ENCODE measurements at places on chromosomes 4 and X. TPM values are rescaled to one million over a fixed set of nuclear protein-coding genes. Genes with fewer than 3 reads are reported as not detected.

The ZNF157 gene
- under 0.01 TPM for total RNA-seq

The ERCC6L gene
- 5.6 TPM for total RNA-seq

The CSTF2 gene
- 16.0 TPM for total RNA-seq

The RENBP gene
- 12.6 TPM for total RNA-seq

The SHOX gene
- not detected for total RNA-seq

The ZNF630 gene
- total RNA-seq, result 0.32 TPM

The RRH gene
- total RNA-seq, result not detected

The GATA1 gene
- total RNA-seq, result not detected

The NDST4 gene
- not detected for total RNA-seq

The SSX4 gene
- total RNA-seq, result not detected

The FHDC1 gene
- total RNA-seq, result 1.7 TPM

The FAM149A gene
- 0.64 TPM for total RNA-seq

The CTAG2 gene
- total RNA-seq, result not detected

DNA sequence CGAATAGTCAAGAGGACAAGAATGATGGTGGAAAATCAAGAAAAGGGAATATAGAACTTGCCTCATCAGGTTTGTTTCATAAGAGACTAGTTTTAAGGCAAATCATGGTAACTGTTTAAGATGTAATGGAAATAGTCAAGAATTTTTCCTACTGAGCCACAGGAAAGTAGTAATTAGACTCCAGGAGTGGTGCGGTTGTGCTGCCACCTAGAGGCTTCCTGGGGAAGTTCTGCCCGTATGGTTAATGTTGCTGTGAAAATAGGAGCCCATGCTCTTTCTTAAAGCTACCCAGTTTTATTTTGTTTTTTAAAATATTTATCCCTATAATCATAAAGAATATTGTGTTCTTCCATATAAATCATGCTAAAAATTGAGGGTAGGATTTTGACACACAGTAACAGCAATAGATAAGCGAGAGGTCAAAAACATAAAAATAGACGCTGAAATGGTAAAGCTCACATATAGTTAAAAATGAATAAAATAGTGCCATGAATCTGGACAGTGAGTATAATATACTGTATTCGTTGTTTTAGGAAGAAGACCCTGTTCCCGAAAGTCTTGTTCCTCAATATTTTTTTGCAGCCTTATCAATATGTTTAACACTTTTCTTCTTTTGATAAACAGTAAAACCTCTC lies 87.0 kb downstream of the PHOX2B start:
- peak; percentile 53 for DNase-seq

DNA sequence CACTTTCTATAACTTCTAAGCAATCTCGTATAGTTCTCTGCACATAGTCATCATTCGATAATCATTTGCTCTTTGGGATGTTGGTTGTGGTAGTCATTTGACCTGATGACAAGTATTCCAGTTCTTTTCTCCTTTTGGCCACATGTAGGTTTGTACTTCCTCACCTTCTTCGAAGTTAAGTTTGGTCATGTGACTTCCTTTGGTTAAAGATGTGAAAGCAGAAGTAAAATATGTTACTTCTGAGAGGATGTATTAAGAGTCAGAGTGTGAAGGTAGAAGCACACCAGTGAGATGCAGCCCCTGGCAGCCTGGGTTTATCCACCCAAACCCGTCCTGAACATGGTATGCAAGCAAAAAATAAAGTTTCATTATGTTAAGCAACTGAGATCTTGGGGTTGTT lies 48.9 kb upstream of the ZNF518B start:
- no peak for DNase-seq

DNA sequence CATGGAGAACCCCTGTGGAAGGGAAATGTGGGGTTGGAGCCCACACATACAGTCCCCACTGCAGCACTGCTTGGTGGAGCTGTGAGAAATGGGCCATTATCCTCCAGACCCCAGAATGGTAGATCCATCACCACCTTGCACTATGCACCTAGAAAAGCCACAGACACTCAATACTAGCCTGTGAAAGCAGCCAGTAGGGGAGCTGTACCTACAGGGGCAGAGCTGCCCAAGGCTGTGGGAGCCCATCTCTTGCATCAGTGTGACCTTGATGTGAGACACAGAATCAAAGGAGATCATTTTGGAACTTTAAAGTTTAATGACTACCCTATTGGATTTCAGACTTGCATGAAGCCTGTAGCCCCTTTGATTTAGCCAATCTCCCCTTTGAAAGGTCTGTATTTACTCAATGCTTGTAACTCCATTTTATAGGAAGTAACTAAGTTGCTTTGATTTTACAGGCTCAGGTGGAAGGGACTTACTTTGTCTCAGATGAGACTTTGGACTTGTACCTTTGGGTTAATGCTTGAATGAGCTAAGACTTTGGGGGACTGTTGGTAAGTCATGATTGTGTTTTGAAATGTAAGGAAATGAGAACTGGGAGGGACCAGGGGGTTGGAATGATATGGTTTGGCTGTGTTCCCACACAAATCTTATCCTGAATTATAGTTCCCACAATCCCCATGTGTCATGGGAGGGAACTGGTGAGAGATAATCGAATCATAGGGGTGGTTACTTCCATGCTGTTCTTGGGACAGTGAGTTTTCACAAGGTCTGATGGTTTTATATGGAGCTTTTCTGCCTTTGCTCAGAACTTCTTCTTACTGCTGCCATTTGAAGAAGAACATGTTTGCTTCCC lies 352.6 kb downstream of the INPP4B start:
- no peak for DNase-seq

GRCh38 chr4:123555233-123555806 lies 158.7 kb downstream of the SPRY1 start:
- peak; percentile 95 for DNase-seq

DNA sequence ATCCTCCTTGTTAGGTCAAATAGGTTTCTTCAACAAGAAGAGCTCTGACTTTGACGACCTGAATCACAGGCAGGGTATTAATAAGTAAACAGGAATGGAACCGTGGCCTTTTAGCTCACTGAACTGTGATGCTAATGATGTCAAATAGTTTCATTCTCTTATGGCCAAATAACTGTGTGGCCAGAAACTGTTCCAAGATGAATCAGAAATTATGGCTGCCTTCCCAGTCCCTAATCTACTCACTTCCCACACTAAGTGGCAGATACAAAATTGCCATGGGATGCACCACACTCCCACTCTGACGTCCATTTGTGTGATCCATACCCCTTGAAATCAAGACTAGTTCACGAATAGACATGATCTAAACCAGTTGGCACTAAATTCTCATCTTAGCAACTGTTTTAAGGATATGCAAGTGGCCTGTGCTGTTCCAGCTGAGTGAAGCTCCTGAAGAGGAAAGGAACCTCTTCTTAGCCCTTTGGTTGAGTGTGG lies 455.4 kb downstream of the IL15 start:
- DNase-seq, result peak; percentile 93

DNA sequence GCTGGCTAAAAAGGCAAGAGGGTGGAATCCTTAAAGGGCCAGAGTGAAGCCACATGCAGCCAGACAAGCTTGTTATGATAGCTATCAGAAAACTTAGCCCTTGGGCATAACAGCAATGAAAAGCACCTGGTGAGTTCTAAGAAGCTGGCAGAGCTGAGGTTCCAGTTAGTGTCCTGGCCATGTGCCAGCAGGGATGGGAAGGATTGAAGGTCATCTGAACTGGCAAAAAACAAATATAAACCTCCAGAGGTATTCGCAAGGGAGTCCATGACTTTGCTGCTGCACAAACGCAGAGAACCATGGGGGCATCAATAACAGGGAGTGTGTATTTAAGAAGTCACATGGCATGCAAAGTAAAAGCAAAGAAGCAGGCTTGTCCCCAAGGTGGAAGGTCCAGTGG lies 208.9 kb downstream of the FAM47A start:
- no peak for DNase-seq

- peak; percentile 79 for DNase-seq
Measured at GRCh38 chrX:15745179-15745578, 7.1 kb downstream of the CA5B start.

GRCh38 chrX:81957900-81958545 lies 756.1 kb downstream of the SH3BGRL start:
- no peak for DNase-seq

GRCh38 chrX:37722595-37722994 lies 37.0 kb downstream of the XK start:
- no peak for DNase-seq

GRCh38 chrX:43656005-43656494 lies at the start of gene MAOA:
MAOA (plus strand) TSS chrX:43656299; CDS start chrX:43656342, 43 bp downstream.
- DNase-seq, result peak; percentile 71

- DNase-seq, result peak; percentile 26
Measured at GRCh38 chr4:170414961-170415360, 325.2 kb upstream of the AADAT start.

- DNase-seq, result no peak
Measured at GRCh38 chr4:186234367-186234766, 7.1 kb downstream of the KLKB1 start.

DNA sequence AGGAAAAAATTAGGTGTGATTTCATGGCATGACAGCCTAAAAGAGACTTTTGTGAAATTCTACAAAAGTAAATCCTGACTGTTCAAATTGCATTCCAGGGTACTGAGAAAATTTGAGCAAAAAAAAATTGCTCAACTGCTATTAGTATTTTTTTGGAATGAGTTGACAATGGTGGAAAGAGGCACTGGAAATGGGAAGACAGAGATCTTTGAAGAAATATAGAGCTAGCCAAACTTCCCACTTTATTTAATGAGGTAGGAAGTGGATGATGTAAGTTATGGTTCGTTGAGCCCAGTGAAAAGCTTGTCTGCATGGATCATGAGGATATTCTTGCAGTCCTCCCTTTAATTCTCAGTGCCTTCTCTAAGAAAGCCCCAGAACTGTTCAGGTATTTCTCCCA lies 183.8 kb downstream of the PTTG2 start:
- no peak for DNase-seq

DNA sequence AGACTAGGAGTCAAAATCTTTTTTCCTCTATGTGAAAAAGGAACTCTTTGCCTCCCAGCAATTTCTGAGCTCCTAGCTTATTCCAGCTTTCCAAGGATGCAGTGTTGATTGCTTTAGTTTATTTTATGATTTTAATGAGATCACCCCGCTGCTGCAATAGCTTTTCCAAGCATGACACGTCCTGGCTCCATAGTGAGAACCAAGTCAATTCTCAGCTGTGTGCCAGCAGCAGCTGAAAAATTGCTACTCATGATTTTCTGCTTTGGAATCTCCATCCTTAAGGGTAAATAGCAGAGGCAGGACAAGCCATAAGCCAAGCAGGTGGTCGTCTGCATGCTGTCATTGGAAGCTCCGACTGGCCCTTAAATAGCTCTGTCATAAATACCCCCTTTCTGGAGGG lies 64.5 kb downstream of the FTHL17 start:
- DNase-seq, result no peak

DNA sequence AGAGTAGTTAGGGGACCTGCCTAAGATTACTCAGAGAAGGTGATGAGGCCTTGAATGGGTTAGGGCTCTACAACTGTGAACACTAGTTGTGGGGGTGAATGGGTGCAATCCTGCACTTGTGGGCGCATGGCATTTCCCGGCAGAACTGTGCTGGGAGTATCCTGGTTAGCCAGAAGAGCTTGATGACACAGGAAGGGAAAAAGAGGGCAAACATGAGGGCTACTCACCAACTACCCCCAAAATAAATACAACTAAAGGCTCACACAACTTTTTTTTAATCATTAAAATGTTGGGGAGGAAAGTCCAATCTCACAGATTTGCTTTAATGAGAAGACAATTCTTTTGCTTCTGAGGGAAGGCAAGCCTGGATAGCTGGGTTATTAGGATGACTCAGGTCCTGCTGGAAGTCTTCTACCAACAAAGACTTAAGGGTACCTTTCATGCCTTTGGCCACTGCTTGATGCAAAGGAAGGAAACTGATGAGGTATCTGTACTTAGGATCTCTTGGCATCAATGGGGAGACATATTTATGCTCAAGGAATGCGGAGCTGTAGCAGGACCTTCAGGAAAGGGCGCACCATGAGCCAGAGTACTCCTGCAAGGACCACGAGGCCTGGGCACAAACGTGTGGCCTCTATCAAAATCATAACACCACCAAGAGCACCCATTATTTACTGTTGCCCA lies 2.6 kb downstream of the PHKA2 start:
- DNase-seq, result no peak

DNA sequence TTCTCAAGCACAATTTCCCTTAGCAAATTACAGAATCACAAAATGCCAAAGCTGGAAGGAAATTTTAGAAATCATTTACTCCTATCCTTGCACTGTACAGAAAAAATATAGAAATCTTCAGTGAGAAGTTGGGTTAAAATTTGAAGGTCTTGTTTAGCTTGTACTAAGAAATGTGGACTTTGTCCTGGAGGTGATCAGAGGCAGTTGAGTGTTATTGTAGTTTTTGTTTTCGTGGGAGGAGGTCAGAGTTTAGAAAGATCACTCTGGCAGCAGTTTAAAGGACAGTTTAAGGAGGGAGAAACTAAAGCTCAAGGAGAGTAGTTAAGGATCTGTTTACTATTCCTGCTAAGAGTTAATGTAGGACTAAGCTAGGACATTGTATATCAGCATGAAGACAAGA lies 54.4 kb upstream of the CXorf51B start:
- no peak for DNase-seq

GRCh38 chrX:135484641-135485289 lies 35.7 kb upstream of the INTS6L start:
- DNase-seq, result peak; percentile 62

DNA sequence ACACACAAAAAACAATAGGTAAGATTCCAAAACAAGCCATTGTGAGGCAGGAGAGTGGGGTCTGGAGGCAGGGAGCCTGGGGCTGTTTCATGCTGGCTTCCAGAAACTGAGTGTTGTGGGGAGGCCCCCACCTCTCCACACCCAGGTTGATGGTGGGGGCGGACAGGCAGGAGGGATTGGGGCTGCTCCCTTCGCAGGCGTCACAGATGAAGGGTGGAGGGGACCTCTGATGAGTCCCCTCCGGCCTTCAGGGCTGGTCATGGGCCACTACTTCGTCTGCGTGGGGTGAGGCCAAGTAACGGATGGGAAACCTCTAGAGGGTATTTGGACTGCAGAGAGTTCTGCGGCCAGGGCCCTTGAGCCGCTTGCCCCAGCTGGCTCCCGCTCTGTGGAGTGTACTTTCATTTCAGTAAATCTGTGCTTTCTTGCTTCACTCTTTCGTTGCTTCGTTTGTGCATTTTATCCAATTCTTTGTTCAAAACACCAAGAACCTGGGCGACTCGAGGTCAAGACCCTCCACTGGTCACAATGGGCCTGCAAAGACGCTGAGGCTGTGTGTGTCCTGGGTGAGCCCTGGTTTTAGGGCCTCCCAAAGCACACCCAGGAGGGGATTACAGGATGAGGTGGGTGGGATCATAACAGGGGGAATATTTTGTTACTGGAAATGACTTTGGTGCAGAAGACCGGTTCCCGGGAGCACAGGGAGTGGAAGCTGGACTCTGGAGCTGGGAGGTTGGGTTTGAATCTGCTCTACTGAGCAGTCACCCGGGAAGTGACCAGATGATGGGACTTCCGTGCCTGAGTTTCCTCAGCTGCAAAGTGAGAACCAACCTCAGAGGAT lies 83.7 kb upstream of the ADRA2C start:
- no peak for DNase-seq

GRCh38 chrX:109841257-109841656 lies 108.2 kb upstream of the ACSL4 start:
- DNase-seq, result no peak

GRCh38 chr4:58739275-58739674 lies 1629.1 kb upstream of the IGFBP7 start:
- DNase-seq, result no peak

Data from fibroblast of villous mesenchyme (primary cell).